ENCODE measurements at places on chromosomes 2 and 18. TPM values are rescaled to one million over a fixed set of nuclear protein-coding genes. Genes with fewer than 3 reads are reported as not detected.

The ANKRD30BL gene
- not detected for total RNA-seq

The IL1F10 gene
- total RNA-seq: not detected

The TOGARAM2 gene
- not detected for total RNA-seq

The LRATD1 gene
- not detected for total RNA-seq

The DPP10 gene
- total RNA-seq: not detected

The MC5R gene
- total RNA-seq: not detected

The CELF4 gene
- total RNA-seq: not detected

The TMEM163 gene
- total RNA-seq: not detected

The RAB10 gene
- total RNA-seq: 150 TPM

The SCYGR4 gene
- total RNA-seq: not detected

The SAG gene
- not detected for total RNA-seq

The ACTR2 gene
- total RNA-seq: 295 TPM

The SERPINB5 gene
- not detected for total RNA-seq

The SGPP2 gene
- not detected for total RNA-seq

The CHRND gene
- not detected for total RNA-seq

The FHOD3 gene
- total RNA-seq: 0.73 TPM

- H3K27ac ChIP-seq: no peak overlapping the region
- DNase-seq: no peak
- peaks cover 42% of the 10 kb centered on the region for H3K27me3 ChIP-seq
- H3K4me1 ChIP-seq: no peaks in the 10 kb centered on the region
- no peaks in the 10 kb centered on the region for H3K36me3 ChIP-seq
Observed at GRCh38 chr2:95058466-95058988, 33.0 kb downstream of the MAL start.

GRCh38 chr2:101617188-101617587 is 80.3 kb upstream of the MAP4K4 start:
- peaks cover 3% of the 10 kb centered on the region for H3K27me3 ChIP-seq
- H3K4me3 ChIP-seq: no peak overlapping the region
- DNase-seq: no peak
- H3K27ac ChIP-seq: peak overlapping the region; percentile 74
- no peaks in the 10 kb centered on the region for H3K36me3 ChIP-seq

DNA sequence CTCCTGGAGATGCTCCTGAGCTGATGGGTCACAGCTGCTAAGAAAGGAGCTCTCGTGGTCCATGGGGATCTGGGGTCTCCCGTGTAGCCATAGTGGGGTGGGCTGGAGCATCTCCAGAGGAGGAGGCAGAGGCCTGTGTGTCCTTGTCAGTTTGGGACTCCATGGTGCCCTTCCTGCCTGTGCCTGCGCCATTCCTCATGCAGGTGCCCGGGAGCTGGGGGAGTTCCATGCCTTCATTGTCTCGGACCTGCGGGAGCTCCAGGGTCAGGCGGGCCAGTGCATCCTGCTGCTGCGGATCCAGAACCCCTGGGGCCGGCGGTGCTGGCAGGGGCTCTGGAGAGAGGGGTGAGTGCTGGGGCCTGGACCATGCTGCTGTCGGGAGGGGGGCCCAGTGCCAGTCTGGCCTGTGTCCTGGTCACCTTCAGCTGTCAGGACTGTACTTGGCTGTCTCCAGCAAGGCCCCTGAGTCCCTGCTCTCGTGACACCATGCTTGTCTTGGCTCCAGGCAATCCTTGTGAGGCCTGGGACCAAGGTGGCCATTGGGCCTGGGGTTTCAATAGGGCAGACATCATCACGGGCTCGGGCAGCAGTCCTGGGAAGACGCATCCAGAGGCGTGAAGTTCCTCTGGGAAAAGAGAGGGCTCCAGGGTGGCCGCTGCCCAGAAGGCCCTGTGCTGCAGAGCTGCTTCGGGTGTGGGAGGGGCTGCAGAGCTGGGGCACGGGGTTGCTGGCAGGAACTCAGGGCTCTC is 7.3 kb downstream of the CAPN10 start:
- no peak overlapping the region for H3K27ac ChIP-seq
- peaks cover 2% of the 10 kb centered on the region for H3K4me1 ChIP-seq
- no peaks in the 10 kb centered on the region for H3K36me3 ChIP-seq
- H3K27me3 ChIP-seq: no peaks in the 10 kb centered on the region
- H3K4me3 ChIP-seq: no peak overlapping the region

GRCh38 chr2:191009541-191010374 is 4.2 kb downstream of the STAT1 start:
- no peak for DNase-seq
- peaks cover 8% of the 10 kb centered on the region for H3K4me1 ChIP-seq
- H3K27me3 ChIP-seq: no peaks in the 10 kb centered on the region
- H3K36me3 ChIP-seq: peaks cover 43% of the 10 kb centered on the region
- no peak overlapping the region for H3K27ac ChIP-seq

GRCh38 chr18:73787316-73787715 is 360.3 kb downstream of the FBXO15 start:
- no peak for DNase-seq
- no peaks in the 10 kb centered on the region for H3K36me3 ChIP-seq
- no peak overlapping the region for H3K4me3 ChIP-seq
- H3K27ac ChIP-seq: no peak overlapping the region
- H3K4me1 ChIP-seq: peaks cover 2% of the 10 kb centered on the region

DNA sequence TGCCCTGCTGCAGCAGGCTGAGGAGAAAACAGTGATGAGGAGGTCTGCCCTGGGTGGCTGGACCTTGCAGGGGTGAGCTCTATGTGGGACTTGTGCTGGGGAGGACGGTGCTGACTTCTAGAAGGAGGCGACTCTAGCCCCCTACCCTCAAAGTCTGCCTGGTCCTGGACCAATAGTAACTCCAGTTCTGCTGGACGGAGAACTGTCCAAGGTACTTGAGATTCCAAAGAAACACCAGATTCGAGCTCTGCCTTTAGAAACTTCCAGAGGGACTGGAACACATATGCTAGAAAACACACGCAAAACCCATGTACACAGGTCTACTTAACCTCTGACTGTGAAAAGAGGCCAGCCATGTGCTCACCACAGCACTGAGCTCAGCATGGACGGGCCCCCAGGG is 260.6 kb downstream of the TWIST2 start:
- H3K27ac ChIP-seq: no peak overlapping the region
- H3K4me1 ChIP-seq: no peaks in the 10 kb centered on the region
- DNase-seq: no peak
- H3K36me3 ChIP-seq: peaks cover 6% of the 10 kb centered on the region

GRCh38 chr2:68766376-68766845 is 31.8 kb downstream of the ARHGAP25 start:
- DNase-seq: no peak
- H3K4me3 ChIP-seq: no peak overlapping the region
- peaks cover 19% of the 10 kb centered on the region for H3K4me1 ChIP-seq
- no peaks in the 10 kb centered on the region for H3K27me3 ChIP-seq

DNA sequence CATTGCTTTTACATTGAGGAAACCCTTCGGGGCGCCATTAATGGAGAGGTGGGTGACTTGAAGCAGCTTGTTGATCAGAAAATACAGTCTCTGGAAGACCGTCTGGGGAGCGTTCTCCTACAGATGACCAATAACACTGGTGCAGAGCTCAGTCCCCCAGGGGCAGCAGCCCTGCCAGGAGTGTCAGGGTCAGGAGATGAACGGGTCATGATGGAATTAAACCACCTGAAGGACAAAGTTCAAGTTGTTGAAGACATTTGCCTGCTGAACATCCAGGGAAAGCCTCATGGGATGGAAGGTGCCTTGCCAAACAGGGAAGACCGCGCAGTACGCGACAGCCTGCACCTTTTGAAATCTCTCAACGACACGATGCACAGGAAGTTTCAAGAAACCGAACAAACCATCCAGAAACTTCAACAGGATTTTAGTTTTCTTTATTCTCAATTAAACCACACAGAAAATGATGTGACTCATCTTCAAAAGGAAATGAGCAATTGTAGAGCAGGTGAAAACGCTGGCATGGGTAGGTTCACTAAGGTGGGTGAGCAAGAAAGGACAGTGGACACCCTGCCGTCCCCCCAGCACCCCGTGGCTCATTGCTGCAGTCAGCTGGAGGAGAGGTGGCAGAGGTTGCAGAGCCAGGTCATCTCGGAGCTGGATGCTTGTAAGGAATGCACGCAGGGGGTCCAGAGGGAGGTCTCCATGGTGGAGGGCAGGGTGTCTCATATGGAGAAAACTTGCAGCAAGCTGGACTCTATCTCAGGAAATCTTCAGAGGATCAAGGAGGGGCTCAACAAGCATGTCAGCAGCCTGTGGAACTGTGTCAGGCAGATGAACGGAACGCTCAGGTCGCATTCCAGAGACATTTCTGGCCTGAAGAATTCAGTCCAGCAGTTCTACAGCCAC is 45.0 kb downstream of the EMILIN2 start:
- no peak for DNase-seq
- H3K27ac ChIP-seq: no peak overlapping the region
- no peaks in the 10 kb centered on the region for H3K36me3 ChIP-seq
- H3K27me3 ChIP-seq: no peaks in the 10 kb centered on the region
- peaks cover 7% of the 10 kb centered on the region for H3K4me1 ChIP-seq
- H3K4me3 ChIP-seq: no peak overlapping the region

GRCh38 chr2:109210431-109211200 is 81.6 kb downstream of the SH3RF3 start:
- H3K4me3 ChIP-seq: no peak overlapping the region
- peak overlapping the region; percentile 47 for H3K27ac ChIP-seq
- H3K4me1 ChIP-seq: peaks cover 91% of the 10 kb centered on the region
- H3K27me3 ChIP-seq: no peaks in the 10 kb centered on the region

GRCh38 chr18:55407191-55407590 is 180.8 kb downstream of the TCF4 start:
- no peak for DNase-seq
- H3K4me3 ChIP-seq: no peak overlapping the region
- H3K4me1 ChIP-seq: peaks cover 40% of the 10 kb centered on the region
- H3K36me3 ChIP-seq: no peaks in the 10 kb centered on the region
- no peaks in the 10 kb centered on the region for H3K27me3 ChIP-seq

DNA sequence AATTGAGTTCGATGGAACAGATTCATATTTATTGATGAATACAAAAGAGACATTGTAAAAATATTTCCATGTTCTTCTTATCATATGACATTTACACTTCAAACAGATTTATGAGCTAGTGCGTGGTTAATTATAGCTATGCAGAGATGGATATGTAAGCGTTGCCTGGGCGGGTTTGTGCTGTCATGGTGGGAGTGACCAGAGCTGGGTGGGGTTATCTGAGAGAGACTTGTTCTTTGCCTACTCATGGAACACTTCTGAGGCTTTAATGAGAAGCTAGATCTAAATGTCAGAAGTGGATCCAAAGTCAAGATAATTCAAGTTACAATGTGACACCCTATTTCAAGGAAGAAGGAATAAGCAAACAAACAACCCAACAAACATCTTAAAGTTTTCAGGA is 162.3 kb upstream of the ZEB2 start:
- H3K27ac ChIP-seq: no peak overlapping the region
- no peak overlapping the region for H3K4me3 ChIP-seq
- no peaks in the 10 kb centered on the region for H3K27me3 ChIP-seq
- no peak for DNase-seq

DNA sequence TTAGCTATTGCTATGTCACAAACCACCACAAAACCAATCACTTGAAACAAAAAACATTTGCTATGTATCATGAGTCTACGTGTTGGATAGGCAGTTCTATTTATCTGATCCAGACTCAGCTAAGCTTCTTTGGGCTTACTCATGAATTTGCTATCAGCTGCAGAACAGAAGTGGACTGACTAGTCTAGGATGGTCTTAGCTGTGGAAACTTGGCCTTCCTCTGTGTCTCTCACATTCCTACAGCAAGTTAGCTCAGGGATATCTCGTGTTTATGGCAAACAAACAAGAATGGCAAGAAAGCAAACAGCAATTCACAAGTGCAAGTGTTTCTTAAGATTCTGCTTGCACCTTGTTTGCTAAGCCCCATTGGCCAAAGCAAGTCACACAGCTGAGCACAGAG is 288.0 kb upstream of the TNP1 start:
- no peak overlapping the region for H3K27ac ChIP-seq
- no peaks in the 10 kb centered on the region for H3K27me3 ChIP-seq
- H3K4me3 ChIP-seq: no peak overlapping the region
- H3K4me1 ChIP-seq: peaks cover 4% of the 10 kb centered on the region

GRCh38 chr18:75128911-75129716 is 79.8 kb downstream of the PTGR3 start:
- no peaks in the 10 kb centered on the region for H3K27me3 ChIP-seq
- H3K27ac ChIP-seq: no peak overlapping the region
- no peaks in the 10 kb centered on the region for H3K36me3 ChIP-seq
- peaks cover 27% of the 10 kb centered on the region for H3K4me1 ChIP-seq
- peak; percentile 77 for DNase-seq
- no peak overlapping the region for H3K4me3 ChIP-seq

- no peaks in the 10 kb centered on the region for H3K27me3 ChIP-seq
- H3K4me3 ChIP-seq: no peak overlapping the region
- no peak overlapping the region for H3K27ac ChIP-seq
- no peak for DNase-seq
- H3K36me3 ChIP-seq: no peaks in the 10 kb centered on the region
Observed at GRCh38 chr2:159661286-159661685, 44.9 kb upstream of the BAZ2B start.

GRCh38 chr2:238566001-238566645 is 139.4 kb downstream of the ASB1 start:
- DNase-seq: no peak
- peaks cover 10% of the 10 kb centered on the region for H3K27me3 ChIP-seq
- H3K4me3 ChIP-seq: no peak overlapping the region
- no peaks in the 10 kb centered on the region for H3K36me3 ChIP-seq

DNA sequence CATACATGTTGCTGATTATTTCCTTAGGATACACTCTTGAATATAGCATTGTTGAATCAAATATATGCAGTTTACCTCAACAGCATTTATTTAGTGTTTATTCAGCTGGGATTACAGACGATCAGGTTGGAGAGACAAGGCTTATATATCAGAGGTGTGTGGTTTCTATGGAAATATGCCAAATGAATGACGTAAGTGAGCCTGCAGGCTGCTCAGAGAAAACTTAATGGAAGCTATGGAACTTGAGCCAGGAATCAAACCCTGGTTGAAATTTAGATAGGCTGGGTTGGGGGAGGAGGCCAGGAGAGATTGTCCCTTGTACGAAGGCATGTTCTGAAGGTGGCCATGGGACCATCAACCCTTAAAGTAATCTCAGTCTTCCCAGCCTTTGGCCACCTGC is 79.5 kb downstream of the INPP4A start:
- H3K27ac ChIP-seq: no peak overlapping the region
- H3K4me1 ChIP-seq: no peaks in the 10 kb centered on the region
- no peak overlapping the region for H3K4me3 ChIP-seq

DNA sequence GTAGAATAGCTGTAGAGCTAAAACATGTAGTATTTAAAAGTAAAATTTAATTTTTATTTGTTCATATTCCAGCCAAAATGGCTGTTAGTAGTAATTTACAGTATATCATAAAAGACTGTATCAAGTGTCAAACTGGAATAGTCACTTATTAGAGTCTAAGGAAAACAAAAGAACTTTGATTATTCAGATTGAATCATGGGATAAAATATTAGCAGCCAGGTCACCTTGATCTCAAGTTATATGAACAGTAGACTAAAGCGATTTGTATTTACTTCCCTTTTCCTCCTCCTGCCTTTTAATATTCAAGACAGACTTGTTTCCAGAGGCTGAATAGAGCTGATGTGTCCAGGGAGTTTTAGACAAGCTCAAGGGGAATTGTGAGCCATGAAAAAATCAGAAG is 54.4 kb downstream of the PMAIP1 start:
- peaks cover 8% of the 10 kb centered on the region for H3K27me3 ChIP-seq
- no peaks in the 10 kb centered on the region for H3K36me3 ChIP-seq
- DNase-seq: no peak
- peaks cover 14% of the 10 kb centered on the region for H3K4me1 ChIP-seq
- no peak overlapping the region for H3K27ac ChIP-seq

- peaks cover 12% of the 10 kb centered on the region for H3K4me1 ChIP-seq
- DNase-seq: no peak
Observed at GRCh38 chr2:164146441-164146840, 410.6 kb upstream of the FIGN start.

- H3K27ac ChIP-seq: no peak overlapping the region
- DNase-seq: no peak
- H3K27me3 ChIP-seq: no peaks in the 10 kb centered on the region
- no peaks in the 10 kb centered on the region for H3K36me3 ChIP-seq
- no peaks in the 10 kb centered on the region for H3K4me1 ChIP-seq
Observed at GRCh38 chr18:32366586-32367538, 103.8 kb downstream of the GAREM1 start.

All from osteocyte (in vitro differentiated cells).